ENCODE measurements at places on chromosomes 16 and 17.

GRCh38 chr16:68451676-68452075 is 3.4 kb upstream of the SMPD3 start:
- H3K4me3 ChIP-seq = no peak overlapping the region
- no peaks in the 10 kb centered on the region for H3K36me3 ChIP-seq
- peaks cover under 1% of the 10 kb centered on the region for H3K27me3 ChIP-seq
- no peak for DNase-seq

DNA sequence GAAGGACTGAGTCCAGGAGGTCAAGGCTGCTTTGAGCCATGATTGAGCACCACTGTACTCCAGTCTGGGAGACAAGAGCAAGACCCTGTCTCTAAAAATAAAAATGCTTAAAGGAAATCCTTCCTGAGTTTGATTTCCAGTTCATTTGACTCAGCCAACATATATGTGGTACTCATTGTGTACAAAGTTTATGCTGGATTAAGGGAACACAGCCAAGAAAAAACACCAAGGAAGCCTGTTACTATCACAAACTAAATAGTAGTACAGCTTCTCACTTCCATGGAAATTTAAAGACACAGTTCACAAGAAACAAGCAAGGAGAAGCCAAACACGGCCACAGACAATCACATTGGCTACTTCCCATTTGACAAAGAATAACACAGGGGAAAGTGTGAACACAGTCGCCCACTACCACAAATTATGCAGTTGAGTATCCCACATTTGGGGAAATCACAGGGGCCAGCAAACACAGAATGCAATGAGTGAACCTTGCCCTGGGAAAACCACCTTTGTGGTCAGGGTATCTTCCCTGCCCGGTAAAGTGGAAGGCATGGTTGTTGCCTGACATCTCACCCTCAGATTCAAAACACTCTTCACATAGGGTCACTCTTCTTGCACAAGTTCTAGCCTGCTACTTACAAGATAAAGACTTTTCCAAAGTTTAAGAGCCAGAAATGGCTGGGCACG is 14.5 kb downstream of the TEX14 start:
- no peak overlapping the region for H3K27ac ChIP-seq
- H3K4me1 ChIP-seq = no peaks in the 10 kb centered on the region
- H3K27me3 ChIP-seq = peaks cover 5% of the 10 kb centered on the region
- DNase-seq = no peak
- H3K4me3 ChIP-seq = no peak overlapping the region
- no peaks in the 10 kb centered on the region for H3K36me3 ChIP-seq

DNA sequence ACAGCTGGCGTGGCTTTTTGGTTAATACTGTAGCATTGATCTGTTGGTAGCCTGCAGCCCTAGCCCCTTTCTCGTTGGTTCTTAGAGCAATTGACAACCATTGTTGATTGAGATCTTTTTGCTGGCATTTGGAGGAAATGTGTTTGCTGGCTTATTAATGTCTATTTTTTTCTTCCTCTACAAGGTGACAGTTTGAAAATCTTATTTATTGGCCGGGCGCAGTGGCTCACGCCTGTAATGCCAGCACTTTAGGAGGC is 1.8 kb downstream of the ATXN2L start:
- peaks cover 45% of the 10 kb centered on the region for H3K36me3 ChIP-seq
- no peak for DNase-seq
- H3K4me3 ChIP-seq = peak overlapping the region; percentile 99
- H3K27me3 ChIP-seq = no peaks in the 10 kb centered on the region

- H3K36me3 ChIP-seq = peaks cover 27% of the 10 kb centered on the region
- DNase-seq = no peak
- peak overlapping the region; percentile 87 for H3K4me3 ChIP-seq
- H3K27me3 ChIP-seq = peaks cover 74% of the 10 kb centered on the region
- peak overlapping the region; percentile 59 for H3K27ac ChIP-seq
Measured at GRCh38 chr17:8122422-8122923, 1.4 kb downstream of the HES7 start.

- H3K4me1 ChIP-seq = peaks cover 27% of the 10 kb centered on the region
- H3K36me3 ChIP-seq = no peaks in the 10 kb centered on the region
- peak overlapping the region; percentile 65 for H3K27ac ChIP-seq
- no peak for DNase-seq
- no peak overlapping the region for H3K4me3 ChIP-seq
Measured at GRCh38 chr17:48747445-48748363, 19.2 kb upstream of the HOXB13 start.

- peaks cover 11% of the 10 kb centered on the region for H3K36me3 ChIP-seq
- H3K27ac ChIP-seq = peak overlapping the region; percentile 87
- peak overlapping the region; percentile 97 for H3K4me3 ChIP-seq
- no peaks in the 10 kb centered on the region for H3K27me3 ChIP-seq
Measured at GRCh38 chr17:73192206-73192893, 505 bp upstream of the COG1 start.

GRCh38 chr16:14148016-14148415 is 76.9 kb downstream of the MRTFB start:
- H3K36me3 ChIP-seq = peaks cover 6% of the 10 kb centered on the region
- H3K27ac ChIP-seq = no peak overlapping the region
- peaks cover 9% of the 10 kb centered on the region for H3K4me1 ChIP-seq
- no peak overlapping the region for H3K4me3 ChIP-seq
- H3K27me3 ChIP-seq = no peaks in the 10 kb centered on the region
- no peak for DNase-seq

DNA sequence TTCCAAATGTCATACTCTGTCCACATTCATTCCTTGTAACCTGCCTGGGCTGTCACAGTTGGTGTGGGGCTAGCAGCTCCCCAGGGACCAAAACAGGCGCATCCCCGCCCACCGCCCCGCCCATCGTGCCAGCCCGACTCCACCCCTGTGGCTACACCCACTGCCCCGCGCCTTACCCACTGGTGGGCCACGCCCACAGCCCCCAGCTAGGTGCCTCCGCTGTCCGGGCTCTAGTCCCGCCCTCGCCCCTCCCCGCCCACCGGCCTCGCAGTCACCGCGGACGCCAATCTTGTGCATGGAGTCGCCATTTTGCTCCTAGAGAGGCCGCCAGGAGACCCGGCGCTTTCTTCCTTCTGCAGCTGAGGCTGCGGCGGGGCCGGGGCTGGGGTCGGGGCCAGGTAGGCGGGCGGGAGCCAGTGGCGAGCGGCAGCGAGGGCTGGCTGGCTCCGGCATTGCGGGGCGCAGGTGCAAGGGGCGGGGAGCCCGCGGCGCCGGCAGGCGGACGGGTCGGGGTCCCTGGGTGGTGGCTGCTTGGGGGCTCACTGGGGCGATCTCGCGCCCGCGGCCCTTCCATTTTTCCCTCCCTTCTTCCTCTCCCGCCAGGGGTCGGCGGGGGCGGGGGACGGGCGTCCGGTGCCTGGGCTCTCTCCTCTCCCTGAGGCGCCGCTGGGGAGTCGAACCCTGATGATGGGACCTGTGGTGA is at the start of gene PRPSAP2:
TSS of gene PRPSAP2 (plus strand) at position 268 of the 703 bp plus-strand sequence. CDS start 7,703 bp downstream, outside the sequence.
- H3K4me3 ChIP-seq = peak within 1 kb of the TSS; percentile 87
- peaks cover 4% of the 10 kb centered on the region for H3K36me3 ChIP-seq
- peaks cover 52% of the 10 kb centered on the region for H3K4me1 ChIP-seq
- peak; percentile 88 for DNase-seq

- no peaks in the 10 kb centered on the region for H3K27me3 ChIP-seq
- no peak for DNase-seq
- no peaks in the 10 kb centered on the region for H3K4me1 ChIP-seq
- no peak overlapping the region for H3K4me3 ChIP-seq
Measured at GRCh38 chr16:80081846-80082245, 458.9 kb upstream of the DYNLRB2 start.

GRCh38 chr17:31415004-31415454 is 23.6 kb downstream of the RAB11FIP4 start:
- no peak for DNase-seq
- no peaks in the 10 kb centered on the region for H3K36me3 ChIP-seq
- peaks cover 9% of the 10 kb centered on the region for H3K4me1 ChIP-seq
